ENCODE measurements at places on chromosomes 5 and 9.

- no peak for DNase-seq
These were observed 106.7 kb downstream of the SMIM15 start for GRCh38 chr5:61055434-61056006.

DNA sequence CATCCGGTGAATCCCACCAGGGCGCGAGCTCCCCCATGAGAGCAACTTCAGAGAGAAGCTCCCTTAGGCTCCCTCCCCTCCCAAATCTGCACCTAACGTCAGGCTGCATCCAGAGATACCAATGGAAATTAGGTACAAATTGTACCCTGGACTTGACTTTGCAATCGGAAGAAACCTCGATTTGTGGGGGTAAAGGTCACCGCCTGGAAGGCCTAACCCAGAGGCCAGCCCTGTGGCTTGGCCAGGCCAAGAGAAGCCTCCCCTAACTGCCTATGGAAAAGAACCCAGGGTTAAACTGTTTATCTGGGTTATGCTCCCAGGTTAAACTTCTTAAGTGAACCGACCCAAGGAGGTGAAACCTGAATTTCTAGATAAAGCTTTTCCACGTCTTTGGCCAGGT, 80.4 kb downstream of the GTF3C4 start:
- no peak for DNase-seq

DNA sequence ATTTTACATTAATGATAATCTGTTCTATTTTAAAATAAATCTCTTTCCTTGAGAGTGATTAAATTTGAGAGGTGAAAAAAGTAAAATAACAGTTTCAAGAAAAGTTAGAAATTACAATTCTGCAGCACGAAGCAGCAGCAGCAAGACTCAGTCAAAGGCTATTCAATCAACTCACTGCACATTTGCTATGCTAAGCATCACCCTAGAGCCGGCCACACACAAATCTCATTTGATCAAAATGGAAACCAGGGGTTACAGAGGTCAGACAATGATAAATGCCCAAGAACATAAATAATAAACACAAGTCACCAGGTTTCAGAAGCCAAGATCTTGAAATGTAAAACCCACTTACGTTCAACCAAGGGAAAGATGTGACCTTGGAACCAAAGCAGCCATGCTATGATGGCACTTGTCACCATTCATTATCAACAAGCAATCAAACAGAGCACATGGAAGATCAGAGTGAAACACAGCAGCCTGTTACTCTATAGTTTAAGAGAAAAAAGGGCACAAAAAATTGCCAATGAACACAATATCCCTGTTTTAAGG, 136.0 kb downstream of the EPB41L4A start:
- DNase-seq, result no peak

GRCh38 chr5:124252747-124253146, 493.7 kb downstream of the ZNF608 start:
- DNase-seq, result no peak

DNA sequence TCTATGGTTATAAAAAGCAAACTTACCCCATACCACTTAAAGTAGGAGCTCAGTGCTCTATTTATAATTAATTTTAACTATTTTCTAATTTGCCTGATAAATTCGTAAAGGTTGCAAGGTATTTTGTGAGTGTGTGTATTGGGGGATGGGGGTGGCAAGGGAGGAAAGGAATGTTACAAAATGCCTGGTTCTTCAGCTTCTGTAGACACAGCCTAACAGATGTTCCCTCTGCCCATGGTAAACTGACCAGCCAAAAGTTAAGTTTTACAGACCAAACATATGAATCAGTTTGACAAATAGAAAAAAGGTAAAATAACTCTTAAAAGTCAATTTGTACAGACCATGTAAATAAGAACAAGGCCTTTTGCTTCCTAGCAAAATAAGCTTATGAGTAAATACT, 232.6 kb downstream of the KIAA0825 start:
- no peak for DNase-seq

GRCh38 chr5:163248871-163249270, 188.5 kb upstream of the CCNG1 start:
- DNase-seq, result no peak

DNA sequence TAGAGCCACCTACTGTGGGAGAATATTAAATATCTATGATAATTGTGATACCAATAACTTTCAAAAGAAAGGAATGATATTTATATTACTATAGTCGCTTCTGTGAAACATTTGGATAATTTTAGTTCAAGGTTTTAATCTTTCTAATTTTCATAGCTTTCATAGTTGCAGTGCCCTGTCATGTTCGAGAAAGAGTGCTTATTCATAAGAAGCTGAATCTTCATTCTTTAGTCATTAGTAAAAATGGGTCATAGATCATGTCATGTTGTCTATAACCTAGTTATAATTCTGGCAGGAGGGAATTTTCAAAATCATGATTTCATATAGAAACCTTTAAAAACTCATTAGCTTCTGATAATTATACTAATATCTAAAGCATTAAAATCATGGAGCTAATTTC, 685.6 kb downstream of the CETN3 start:
- no peak for DNase-seq

GRCh38 chr9:135526089-135526729, 5.0 kb downstream of the LCN1 start:
- DNase-seq, result no peak

GRCh38 chr5:102895976-102896375, 140.9 kb downstream of the PAM start:
- no peak for DNase-seq

DNA sequence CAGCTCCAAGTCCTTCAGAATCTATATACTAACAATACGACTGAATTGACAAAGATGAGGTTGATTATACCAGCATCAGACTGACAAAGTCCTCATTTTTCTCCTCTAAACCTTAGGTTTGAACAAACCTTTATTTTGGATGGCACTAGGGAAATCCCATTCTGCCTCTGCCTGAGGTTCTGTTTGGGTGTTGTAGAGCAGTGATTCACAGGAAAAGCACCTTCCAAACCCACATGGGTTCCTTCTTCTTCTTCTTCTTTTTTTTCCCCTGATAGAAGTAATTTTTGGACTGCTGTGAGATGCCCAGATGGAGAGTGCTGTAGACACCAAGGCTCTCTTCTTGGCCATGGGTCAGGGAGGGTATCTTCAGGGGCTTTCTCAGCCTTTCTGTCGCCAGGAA, 164.9 kb upstream of the PAPPA start:
- DNase-seq, result no peak

DNA sequence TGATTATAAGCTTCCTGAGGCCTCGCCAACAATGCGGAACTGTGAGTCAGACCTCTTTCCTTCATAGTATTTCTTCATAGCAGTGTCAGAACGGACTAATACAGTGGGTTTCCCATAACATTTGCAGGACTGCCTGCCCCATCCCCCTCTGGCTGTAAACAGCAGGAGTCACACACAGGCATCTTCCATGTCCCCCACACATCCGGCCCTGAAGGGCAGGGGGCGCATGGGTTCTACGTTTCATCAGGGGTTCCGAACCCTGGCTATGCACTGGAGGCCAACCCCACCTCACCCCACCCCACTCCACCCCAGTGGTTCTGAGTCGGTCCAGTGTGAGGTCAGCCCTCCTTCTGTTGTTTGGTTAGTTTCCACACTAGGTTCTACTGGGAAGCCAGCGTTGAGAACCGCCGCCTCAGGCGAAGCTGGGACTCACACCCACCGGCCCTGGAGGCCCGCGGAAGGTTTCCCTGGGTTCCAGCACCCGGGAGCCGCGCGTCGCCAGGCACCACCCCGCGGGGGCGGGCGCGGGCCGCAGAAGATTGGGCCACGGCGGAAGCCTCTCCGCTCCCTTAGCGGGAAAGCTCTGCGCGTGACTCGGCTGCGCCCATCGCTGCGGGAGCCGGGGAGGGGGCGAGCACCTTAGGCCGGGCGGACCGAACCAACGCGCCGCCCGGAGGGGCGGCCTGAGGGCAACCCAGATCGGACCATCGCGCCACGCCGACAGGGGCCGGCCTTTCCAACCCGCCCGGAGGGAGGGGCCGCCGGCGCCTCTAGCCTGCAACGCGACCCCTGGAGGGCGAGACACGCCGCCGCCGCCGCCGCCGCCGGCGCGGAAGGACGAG, at the start of gene RUSC2:
Gene RUSC2 (plus strand): TSS at position 799 of the 842 bp plus-strand sequence. CDS start 56,411 bp downstream, outside the sequence.
- DNase-seq, result peak; percentile 69

DNA sequence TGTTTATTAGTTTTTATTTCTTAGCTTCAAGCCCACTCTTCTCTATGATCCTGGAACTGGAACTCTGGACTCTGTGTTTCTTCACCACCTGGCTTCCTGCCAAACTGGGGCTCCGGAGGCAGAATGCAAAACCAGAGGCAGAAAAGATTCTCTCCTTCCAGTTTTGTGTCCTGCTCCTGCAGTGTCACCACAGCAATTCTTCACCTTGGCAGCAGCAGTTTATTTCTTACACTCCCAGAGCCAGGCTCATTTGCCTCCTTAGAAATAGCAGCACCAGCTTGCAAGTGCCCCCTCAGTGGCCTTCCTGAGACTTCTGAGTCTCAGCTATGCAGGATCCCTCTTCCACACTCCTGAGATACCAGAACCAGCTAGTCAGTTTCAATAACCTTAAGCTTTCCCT, 26.7 kb upstream of the CAMK4 start:
- DNase-seq, result no peak

- no peak for DNase-seq
These were observed 100.4 kb upstream of the TLE1 start for GRCh38 chr9:81789721-81790120.

GRCh38 chr5:6847870-6848269, 134.6 kb downstream of the TENT4A start:
- no peak for DNase-seq

- no peak for DNase-seq
These were observed 6.8 kb downstream of the KDM4C start for GRCh38 chr9:6764523-6764922.

- no peak for DNase-seq
These were observed 234.6 kb upstream of the ADRA1B start for GRCh38 chr5:159681661-159682060.

DNA sequence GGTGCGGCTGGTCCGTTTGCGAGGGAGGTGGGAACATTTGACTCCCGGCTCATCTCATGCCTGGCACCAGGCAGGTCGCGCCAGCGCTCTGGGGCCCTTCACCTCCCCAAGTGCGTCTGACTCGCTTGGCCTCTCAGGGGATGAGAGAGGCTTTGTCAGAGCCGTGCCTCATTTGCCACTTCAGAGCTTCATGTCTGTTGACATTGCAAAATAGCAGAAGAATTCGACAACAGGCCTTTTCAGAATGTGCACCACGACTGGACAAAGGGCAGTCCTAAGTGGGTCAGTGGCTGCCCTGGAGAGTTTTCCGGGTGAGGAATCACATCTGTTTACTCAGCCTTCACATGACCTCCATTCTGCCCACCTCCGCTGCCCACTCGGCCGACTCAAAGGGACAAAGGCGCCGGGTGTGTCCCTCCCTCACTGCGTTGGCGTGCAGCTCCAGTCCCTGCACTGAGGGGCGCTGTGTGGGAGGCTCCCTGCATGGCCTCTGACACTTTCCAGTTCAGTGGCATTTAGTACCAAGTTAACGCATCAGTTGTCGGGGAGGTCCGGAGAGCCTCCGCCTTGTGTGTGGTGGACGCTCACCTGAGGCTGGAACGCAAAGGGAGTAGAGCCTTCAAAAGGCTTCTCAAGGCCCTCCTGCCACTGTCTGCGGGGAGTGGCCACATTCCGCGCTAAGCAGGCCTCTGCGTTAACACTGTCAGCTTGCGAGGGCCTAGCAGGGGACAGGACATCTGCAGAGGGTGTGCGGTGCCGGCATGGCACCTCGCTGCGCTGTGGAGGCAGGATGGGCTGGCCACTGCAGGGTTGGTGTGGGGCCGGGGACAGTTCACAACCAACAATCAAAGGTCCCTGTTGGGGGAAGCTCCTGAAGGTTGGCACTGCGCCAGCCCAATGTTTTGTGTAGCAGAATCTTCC, 171.5 kb downstream of the NXNL2 start:
- no peak for DNase-seq

DNA sequence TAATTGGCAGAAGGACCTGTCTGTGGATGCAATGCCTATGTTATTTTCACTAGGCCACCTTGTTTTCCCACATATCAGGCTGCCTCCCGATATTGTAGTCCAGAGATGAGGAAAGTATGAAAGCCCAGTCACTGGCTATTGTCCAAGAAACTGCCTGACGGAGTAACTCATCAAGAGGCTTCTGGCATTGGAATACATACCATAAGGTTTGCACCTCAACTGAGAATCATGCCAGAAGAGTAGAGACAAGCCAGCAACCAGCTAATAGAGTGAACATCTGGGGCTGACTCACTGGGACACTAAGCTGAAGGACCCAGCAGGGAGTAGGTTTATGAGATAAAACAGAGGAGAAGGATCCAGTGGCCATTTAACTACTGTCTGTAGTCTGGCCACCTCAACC, 137.2 kb upstream of the FST start:
- no peak for DNase-seq

DNA sequence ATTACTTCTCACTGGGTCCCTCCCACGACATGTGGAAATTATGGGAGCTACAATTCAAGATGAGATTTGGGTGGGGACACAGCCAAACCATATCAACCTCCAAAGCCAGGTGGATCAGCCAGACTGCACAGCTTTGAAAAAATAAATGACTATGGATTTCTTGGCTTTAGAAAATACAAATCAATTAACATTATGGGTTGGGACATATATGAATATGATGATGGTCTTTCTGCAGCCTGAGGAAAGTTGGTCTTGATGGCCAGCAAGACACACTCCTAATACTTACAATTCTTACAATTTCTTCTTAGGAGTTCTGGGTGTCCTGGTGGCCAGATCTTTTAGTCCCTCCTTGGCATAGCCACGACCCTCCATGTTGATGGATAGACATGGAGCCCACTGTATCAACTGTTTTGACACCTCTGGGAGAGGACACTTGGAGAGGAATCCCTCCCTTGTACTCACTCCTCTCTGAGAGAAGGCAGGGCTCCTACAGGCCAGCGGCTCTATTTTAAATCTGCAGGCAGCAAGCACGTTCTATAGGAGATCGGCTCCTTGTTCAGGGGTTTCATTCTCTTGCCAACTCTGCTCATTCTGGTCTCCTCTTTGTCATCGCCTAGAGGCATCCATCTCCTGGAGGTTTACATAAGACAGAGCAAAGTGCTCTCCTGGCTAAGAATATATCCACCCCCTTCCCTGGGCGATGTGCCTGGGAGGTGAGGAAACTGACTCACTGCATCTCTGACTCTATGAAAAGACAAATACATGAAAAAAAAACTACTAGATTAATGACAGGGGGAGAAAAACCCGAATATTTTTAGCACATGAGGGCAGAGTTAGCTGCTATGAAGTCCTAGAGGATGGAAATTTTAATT, 145.9 kb downstream of the CARTPT start:
- no peak for DNase-seq

DNA sequence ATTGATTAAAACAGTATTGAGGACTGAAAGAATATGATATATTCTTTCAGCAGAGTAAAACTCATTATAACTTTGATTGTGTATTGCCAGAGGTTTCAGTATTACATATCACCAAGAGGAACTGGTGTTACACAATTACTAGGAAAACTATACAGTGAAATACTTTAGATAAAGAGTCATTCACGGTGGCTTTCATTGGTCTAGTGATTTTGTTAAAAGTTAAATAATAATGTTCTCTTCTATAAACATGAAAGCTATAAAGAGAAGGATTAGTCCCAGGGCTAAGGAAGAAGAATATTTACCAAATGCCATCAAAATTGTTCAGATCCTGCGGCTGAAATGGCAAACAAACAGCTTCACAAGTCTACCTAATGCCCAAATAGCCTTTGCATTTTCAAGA, 306.2 kb downstream of the SEMA5A start:
- no peak for DNase-seq

- no peak for DNase-seq
These were observed 793 bp upstream of the PKD2L2 start for GRCh38 chr5:137888466-137888862.
